ENCODE measurements at places on chromosomes 1 and 21.
A peak's percentile ranks its signal among the peaks of the same experiment; 100 is the strongest.

GRCh38 chr1:215669806-215670491 lies 102.8 kb downstream of the KCTD3 start:
- no peak for DNase-seq

DNA sequence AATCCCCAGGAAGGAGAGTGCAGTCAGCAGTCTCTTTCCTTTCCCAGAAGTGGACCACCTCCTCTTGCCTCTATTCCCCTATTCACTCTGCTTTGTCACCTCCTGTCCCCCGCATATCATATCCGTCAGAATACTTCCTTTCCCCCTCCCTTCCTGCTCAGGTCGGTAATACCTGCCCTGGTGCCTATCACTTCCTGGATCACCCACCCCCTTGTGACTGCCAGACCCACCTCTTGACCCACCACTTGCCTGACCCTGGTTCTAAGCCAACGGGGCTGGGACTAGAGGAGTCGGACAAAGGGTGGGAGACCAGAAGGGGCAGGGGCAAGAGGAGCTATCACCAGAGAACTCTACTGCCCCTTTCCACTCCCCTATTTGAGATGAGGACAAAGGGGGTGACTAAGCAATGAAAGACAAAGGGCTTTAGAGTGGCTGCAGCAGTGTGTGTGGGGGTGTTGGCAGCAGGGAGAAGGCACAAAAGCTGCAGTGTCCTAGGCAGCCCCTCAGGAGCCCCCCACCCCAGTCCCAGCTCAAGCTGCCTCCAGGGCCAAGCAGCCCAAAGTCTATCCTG lies 1.7 kb upstream of the ADAMTS4 start:
- DNase-seq = no peak

GRCh38 chr1:62103846-62104245 lies 90.8 kb upstream of the L1TD1 start:
- no peak for DNase-seq

- DNase-seq = no peak
Measured at GRCh38 chr21:22019766-22020165, 1021.6 kb downstream of the NCAM2 start.

DNA sequence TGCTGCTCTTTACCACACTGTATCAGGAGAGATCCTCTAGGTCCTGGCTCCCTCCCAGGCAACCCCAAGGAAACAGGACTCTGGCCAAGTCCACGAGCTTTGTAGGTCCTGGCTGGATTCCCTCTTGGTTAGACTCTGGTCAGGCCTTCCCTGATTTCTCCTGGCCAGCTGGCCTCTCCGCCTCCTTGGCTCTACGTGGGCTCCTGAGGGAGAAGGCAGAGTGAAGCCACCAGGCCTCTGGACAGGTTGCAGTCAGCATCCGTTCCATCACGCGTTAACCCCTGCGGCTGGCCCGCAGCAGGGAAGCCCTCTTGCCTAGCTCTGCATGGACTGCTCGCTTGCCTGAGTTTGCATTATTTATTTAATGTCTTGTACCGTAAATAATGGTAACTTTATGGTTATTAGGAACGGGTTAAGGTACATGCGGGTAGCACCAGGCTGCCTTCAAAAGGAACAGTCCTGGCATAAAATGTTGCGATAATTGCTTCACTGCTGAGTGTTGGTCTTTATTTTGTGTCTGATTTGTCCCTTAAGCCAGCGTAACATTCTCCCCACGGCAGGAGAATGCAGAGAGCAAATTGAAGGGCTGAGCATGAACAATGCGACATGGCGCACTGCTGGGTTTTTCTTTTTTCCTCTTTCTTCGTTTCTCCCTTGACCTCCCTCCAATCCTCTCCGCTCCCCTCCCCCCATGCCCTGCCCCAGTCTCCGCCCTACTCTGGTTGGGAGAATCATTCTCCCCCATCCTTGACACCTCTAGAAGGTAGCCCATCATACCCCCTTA lies 100.3 kb downstream of the RNF220 start:
- no peak for DNase-seq

GRCh38 chr1:228862542-228863505 lies 127.5 kb downstream of the RHOU start:
- no peak for DNase-seq

DNA sequence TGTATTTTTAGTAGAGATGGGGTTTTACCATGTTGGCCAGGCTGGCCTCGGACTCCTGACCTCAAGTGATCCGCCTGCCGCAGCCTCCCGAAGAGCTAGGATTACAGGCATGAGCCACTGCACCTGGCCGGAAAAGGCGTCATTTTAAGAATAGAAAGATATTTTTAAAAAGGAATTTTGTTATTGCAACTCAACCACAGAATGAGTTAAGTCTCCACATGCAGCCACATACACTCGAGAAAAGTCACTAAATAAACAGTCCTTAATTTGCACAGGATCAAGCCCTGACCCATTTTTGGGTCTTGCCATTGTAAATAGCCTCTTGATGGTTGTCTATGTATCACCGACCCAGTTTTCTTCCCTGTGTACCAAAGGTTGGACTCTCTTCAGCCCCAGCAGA lies 85.5 kb downstream of the FBXO2 start:
- DNase-seq = no peak

GRCh38 chr1:225454733-225455132 lies 26.9 kb upstream of the LBR start:
- peak; percentile 80 for DNase-seq

DNA sequence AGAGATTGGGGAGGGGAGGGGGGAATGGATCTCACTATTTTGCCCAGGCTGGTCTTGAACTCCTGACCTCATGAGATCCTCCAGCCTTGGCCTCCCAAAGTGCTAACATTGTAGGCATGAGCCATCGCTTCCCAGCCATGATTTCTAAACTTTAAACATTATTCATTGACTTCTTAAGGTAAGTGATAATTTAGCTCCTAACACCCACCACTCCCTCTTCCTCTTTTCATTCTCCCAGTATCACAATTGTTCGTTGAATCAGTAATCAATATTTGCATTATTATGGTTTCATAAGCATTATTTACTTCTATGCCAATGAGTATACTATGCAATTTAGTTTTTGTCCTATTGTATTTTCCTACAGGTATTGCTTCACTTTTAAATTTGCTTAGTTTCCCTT lies 33.6 kb upstream of the SFPQ start:
- no peak for DNase-seq
